Stimulated activated CD4-positive, alpha-beta T cell treated with anti-CD3 and anti-CD28 coated beads, Interleukin-12 subunit alpha, Interleukin-12 subunit beta, amount 100 ng/mL, for 48 hours (primary cell): ENCODE measurements at places on chromosomes 16 and 17.

DNA sequence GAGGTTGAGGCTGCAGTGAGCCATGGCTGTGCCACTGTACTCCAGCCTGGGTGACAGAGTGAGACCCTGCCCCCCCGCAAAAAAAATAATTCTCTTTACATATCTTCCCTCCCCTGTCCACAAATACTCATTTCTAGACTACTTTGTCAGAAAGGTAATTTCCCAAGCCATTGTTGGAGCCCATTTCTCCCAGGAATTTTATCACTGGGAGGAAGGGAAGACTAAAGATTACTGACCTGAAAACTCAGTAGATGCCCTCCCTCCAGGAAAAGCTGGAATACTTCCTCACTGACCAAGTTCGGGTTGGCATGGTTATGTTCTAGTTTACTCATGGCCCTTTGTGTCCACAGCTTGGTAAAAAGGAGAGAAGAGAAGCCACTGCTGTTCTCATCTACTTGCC lies 4.1 kb downstream of the CALCOCO2 start:
- DNase-seq = no peak

DNA sequence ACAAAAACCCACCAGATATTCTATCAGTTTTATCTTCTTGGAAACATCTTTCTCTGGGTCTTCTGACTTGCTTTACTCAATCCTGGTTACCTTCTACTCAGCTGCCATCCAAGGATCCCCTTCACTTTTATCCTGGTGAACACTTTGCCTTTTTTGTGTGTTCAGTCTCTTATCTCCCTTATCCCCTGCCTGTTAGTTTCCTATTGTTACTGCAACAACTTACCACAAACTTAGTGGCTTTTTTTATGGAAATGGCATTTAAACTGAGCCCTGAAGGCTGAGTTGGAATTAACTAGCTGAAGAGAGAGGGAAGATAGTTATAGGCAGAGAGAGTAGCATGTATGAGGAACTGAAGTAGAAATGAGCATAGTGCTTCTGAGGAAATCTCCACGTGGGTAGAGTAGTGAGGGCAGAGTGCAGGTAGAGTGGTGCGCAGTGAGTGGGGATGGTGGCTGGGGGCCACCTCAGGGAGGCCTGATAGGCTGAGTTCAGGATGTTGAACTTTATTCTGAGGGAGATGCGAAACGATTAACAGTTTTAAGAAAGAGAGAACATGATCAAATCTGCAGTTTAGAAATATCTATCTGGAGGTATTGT lies 26.3 kb downstream of the TANGO6 start:
- no peak for DNase-seq

DNA sequence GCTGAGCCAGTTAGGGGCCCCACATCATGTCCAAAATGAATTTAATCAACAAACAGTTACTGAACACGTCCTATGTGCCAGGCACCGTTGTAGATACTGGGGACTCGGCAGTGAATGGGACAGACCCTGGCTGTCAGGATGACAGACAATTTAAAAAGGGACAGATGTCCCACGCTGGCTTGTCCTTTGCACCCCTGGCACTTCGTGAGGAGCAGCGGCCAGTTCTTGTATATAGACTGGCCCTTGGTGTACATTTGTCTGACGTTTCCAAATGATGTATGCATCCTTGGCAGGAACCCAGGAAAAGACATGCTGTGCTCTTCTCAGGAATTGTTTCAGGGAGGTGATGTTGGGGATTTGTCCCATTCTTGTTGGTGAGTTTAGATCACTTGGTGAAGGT lies 21.1 kb downstream of the IL4R start:
- DNase-seq = no peak

GRCh38 chr17:44999433-44999832 lies 31.3 kb upstream of the C1QL1 start:
- DNase-seq = no peak

DNA sequence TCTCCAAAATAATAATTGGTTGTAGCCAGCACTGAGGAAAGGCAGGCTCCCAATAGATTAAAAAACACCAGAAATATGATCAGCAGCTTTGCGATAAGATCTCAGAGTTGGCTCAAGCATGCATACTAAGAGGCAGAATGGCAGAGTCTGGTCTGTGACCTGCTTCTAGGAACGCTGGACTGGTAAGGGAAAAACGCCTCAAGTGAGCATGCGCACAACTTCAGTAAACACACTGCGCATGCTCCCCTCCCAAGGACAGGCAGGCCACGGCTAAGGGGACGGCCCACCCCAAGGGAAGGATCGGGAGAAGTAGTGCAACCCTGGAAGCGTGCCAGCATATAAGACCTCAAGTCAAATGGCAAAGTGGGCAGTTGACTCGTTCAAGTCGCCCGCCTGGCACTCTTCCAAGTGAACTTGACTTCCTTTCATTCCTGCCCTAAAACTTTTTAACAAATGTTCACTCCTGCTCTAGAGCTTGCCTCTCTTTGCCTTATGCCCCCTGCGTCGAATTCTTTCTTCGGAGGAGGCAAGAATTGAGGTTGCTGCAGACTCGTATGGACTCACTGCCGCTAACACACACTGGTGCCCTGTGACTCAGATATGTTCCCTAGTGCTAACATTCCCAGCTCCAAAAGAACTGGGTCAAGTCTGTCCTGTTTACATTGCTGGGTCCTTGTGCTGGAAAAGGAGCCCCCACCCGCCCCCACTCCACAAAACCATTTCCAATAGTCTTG lies 22.4 kb upstream of the PRM1 start:
- no peak for DNase-seq

- no peak for DNase-seq
These were observed 1.0 kb downstream of the SDK2 start for GRCh38 chr17:73643001-73643851.

DNA sequence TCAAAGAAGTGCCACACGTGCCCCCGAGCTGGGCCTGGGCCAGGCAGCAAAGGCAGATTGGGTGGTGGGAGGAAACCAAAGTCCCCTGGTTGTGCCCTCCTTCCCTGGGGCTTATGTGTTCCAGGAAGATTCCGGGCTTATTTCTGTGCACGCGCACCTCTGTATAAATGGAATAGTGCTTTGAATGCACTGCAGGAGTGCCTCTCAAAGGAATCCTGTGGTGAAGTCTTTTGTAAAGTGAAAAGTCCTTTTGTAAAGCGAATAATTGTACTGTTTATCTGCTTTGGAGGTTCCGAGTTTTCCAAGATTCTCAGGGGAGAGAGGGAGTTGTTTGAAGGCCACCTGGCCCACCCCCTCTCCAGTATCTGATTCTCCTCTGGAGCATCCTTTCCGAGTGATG lies 26.8 kb downstream of the C17orf75 start:
- DNase-seq = no peak

DNA sequence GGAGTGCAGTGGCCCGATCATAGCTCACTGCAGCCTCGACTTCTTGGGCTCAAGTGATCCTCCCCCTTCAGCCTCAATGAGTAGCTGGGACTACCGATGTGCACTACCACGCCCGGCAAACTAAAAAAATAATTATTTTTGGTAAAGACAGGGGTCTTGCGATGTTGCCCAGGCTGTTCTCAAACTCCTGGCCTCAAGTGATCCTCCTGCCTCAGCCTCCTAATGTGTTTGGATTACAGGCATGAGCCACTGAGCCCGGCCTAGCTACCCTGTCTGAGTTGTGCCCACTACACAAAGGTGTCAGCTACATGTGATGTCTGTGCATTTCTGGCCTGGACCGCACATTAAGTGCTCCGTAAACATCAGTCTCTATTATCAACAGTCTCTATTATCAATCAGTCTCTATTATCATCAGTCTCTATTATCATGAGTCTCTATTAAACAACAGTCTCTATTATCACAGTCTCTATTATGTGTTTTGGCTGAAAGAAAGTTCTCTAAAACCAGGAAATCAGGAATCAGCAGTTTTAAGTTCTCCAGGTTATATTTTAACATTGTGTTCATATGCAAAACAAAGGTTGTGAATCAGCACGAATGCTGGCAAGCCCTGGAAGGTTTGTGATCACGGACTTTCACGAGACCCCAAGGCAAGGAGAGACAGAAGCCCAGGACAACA lies 721 bp upstream of the WWOX start:
- DNase-seq = no peak

GRCh38 chr16:17804857-17805256 lies 334.1 kb upstream of the XYLT1 start:
- DNase-seq = no peak

DNA sequence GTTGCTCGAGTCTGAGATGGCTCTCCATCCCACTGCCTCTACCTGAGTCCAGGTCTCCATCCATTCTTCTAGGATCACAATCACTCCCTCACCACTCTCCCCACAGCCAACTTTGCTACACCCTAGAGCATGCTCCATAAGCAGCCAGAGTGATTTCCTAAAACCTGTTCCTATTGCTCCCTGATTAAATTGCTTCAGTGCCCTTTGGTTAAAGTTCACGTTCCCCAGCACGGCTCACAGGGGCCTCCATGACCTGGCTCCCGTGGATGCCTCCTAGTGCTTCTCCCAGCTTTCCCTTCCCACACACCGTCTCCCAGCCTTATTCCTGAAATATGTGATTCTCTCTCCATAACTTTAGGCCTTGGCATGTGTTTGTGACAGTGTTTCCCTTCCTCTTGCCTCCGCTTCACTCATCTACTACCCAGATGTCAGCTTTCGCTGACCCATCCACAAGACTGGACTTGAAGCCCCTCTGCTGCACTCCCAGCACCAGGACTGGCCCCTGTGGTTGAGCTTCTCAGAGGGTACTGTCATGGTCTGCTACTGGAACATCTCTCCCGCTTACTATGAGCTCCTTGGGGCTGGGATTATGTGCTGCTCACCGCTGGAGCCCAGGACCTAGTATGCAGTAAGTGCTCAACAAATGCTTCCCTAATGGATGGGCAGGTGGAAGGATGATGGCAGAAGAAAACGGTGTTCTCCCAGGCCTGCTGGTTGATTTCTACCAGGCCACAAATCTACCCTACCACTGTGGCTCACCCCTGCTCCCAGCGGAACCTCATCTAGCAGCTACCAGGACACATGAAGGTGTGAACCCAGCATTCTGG lies 17.9 kb downstream of the MYO18A start:
- no peak for DNase-seq

DNA sequence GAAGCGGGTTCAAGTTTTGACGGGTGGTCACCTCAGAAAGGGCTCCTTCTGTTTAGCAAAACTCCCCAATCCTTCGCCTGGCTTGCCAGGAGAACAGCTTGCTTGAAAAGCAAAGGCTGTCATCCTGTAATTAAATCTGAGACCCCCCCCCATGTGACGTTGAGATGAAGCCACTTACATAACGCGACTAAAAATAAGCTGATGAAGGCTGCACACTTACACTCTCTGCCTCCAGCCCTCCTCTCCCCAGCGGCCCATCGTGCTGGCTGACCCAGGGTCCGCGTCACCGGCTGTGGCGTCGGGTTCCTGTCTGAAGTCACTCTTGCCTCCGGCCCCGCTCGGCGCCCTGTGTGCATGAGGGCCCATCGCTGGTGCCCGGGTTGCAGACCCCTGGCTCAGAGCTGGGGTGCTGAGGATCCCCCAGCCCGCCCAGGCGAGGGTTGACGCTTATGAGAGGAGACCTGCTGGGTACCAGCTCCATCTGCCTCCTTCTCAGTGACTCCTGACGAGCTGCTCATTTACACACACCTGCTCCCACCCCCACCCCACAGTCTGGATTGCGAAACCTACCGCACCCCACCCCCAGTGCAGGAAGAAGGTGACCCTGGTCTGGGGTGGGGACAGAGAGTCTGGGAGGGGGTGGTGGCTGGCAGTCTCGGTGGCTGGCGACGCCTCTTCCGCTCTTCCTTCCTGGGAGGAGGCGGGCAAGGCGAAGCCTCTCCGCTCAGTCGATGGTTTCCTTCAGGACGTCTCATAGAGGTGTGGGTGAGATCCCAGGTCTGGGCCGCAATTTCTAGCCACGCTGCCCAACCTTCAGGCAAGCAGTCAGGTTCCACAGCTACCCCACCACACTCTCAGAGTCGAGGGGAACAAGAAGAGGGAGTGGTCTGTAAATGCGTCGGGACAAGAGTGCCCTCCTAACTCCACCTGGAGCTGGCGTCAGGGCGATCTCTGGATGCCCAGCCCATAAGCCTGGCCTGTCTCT lies 3.1 kb upstream of the BAIAP2 start:
- DNase-seq = no peak

DNA sequence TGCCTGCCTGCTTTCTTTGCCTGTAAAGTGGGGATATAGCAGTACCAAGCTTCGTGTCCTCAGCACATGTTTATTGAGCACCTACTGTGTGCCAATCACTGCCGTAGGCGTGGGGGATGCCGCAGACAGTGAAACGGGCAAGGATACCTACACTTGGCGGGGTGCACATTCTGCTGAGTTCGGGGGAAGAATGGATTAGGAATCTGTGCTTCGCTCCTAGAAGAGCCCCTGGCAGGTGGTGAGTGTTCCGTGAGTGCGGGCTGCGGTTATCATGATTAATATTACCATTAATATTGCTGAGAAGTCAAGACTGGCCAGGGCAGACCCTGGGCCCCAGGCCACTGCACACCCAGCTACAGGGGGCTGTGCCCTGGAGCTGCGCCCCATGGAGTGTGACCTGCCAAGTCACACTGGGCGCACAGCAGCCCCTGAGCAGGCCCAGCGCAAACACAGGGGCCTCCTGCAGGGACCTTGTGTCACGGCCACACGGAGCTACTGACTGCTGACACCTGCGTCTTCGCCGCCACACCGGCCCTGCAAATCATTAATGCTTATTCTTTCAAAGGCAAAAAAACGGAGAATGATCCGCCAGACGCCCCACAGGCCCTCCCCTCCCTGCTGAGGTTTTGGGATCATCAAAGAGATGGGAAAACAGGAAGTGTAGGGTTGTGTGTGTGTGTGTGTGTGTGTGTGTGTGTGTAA lies 213.4 kb upstream of the GSE1 start:
- no peak for DNase-seq

DNA sequence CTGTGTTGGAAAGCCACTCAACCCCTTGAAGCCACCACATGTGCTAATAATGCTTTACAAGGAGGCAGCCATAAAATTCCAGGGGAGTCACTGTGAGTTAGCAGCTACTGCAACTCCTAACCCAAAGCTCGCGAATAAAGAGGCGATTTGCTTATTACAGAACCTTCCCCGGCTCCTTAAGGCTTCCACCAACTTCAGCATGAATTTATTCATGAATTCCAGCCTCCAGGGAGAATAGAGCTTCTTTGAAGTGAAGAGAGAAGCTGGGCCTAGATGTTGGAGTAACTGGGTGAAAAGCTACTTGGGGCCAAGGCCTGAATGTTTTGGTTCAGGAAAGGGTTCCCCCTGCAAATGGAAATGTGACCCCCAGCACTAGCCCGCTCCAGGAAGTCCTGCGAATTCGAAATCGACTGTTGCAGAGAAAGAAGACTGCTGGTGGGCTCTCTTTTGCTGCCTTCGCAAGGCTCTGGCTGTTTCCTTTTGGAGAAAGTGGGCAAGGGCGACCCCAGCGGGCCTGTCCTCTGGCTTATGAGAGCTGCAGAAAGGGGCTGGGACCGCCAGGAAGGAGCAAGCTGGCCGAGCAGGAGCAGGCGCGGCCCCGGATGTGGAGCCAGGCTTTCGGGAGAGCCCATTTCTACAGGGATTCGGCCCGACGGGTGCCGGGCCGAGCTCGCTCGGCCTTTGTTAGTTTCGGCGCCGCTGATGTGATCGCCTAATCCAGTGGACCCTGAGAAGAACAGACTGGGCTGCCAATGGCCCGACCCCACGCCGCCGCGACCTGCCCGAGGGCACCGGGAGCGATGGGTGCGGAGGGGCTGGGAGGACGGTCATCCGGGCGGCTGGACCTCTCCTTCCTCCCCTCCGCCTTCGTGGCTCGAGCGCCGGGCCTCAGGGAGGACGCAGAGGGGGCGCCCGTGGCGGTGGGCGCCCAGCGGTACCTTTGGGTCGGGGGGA lies 7.6 kb downstream of the CBX8 start:
- DNase-seq = no peak

- no peak for DNase-seq
These were observed 34.4 kb upstream of the CDRT4 start for GRCh38 chr17:15501793-15502192.
